ENCODE measurements at places on chromosomes 4 and X.
A peak's percentile ranks its signal among the peaks of the same experiment; 100 is the strongest.

GRCh38 chrX:103839404-103839803 lies 7.3 kb upstream of the RAB9B start:
- DNase-seq = no peak
- H3K4me3 ChIP-seq = no peak overlapping the region
- peaks cover 5% of the 10 kb centered on the region for H3K27me3 ChIP-seq
- H3K27ac ChIP-seq = no peak overlapping the region
- no peaks in the 10 kb centered on the region for H3K4me1 ChIP-seq

GRCh38 chr4:77636902-77637301 lies 31.3 kb downstream of the CXCL13 start:
- peak; percentile 11 for DNase-seq
- H3K4me3 ChIP-seq = no peak overlapping the region
- no peaks in the 10 kb centered on the region for H3K27me3 ChIP-seq
- no peaks in the 10 kb centered on the region for H3K4me1 ChIP-seq
- no peaks in the 10 kb centered on the region for H3K36me3 ChIP-seq

DNA sequence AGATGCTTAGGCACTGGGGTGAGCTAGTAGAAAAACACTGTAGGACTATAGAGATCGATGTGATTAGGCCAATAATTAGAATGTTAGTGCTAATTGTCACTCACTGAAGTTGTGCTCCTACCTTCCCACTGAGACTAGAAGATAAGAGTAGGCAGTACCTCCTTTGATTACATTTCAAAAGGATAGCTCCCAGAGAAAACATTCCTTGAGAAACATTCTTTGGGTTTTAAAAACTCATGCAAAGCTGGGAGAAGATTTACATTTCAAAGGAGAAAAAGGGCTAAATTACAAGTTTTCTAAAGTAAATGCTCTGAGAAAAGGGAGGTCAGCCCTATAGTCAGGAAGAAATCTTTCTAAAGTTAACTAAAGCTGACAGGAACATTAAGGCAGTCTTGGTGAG lies 860.3 kb upstream of the NDST4 start:
- no peak overlapping the region for H3K27ac ChIP-seq
- H3K27me3 ChIP-seq = no peaks in the 10 kb centered on the region
- no peak overlapping the region for H3K4me3 ChIP-seq

DNA sequence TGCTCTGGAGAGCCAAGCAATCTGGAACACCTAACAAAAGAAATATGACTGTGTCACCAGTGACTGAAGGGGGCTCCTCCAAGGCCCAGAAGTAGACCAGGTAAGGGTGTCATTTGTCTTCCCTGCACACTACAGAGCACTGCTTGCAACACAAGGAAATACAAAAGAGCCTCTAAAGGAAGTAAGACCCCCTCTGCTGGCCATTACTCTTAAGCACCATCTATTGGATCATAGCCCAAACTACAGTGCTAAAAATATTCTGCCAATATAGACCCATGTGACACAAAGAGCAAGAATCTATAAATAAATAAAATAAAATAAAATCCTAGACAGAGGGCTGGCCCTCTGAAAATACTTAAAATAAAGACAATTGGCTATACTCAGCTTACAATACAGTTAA lies 528.7 kb downstream of the TMA16 start:
- no peaks in the 10 kb centered on the region for H3K4me1 ChIP-seq
- no peaks in the 10 kb centered on the region for H3K27me3 ChIP-seq
- no peaks in the 10 kb centered on the region for H3K36me3 ChIP-seq
- H3K27ac ChIP-seq = no peak overlapping the region
- H3K4me3 ChIP-seq = no peak overlapping the region
- no peak for DNase-seq

- H3K4me1 ChIP-seq = no peaks in the 10 kb centered on the region
- H3K36me3 ChIP-seq = no peaks in the 10 kb centered on the region
Observed at GRCh38 chr4:117093571-117093970, 8.2 kb upstream of the TRAM1L1 start.
